NCI-H1436 treated with DMSO at 0.1 percent for 48 hours (cell line): ENCODE measurements at places on chromosomes 5 and 9.
A peak's percentile ranks its signal among the peaks of the same experiment; 100 is the strongest.

DNA sequence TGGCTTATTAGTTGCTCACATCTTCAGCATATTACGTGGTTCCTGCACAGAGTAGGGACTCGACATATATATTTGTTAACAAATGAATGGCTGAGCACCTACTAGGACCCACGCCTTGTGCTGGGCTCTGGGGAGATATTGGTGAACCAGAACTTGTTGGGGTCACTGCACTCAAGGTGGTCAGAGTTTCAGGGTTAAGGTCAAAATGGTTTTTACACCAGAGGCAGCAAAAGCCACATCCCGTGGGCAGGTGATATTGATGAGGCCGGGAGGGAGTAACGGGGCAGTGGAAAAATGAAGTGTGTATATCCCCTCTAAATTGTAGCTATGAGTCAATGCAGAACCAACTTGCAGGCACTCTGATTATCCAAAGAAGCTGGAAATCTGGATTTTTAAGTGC lies 136.5 kb upstream of the KLF4 start:
- DNase-seq: no peak

- no peak for DNase-seq
Observed at GRCh38 chr9:20714442-20715415, 30.7 kb downstream of the FOCAD start.

GRCh38 chr9:129145841-129146292 lies 32.2 kb downstream of the IER5L start:
- DNase-seq: no peak

DNA sequence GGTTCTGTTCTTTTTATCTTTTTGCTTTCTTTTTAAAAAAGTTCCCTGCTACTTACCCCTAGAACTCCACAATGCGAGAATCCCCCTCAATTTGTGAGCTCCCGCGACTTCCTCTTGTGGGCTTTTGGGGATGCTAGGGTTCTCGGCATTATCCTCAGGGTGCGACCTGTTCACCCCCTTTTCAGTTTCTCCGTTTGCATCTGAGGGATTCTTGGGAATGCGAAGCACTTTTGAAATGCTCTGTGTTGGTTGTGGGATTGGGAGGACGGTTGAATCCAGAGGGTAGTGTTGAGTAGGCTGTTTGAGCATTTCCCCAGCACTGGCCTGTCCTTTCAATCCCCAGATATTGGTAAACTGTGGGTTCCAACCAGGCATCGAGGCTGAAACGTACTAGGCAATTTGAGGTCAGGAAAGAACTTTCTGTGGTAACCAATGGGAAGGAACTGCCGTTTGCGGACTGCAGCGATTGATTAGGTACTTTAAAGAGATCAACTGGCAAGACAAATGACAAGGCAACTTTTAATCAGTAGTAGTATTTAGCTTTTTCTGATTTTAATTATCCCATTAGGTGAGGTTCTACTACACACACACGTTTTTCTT lies 415 bp downstream of the XRCC4 start:
- DNase-seq: no peak

- no peak for DNase-seq
Observed at GRCh38 chr5:110840347-110840960, 101.6 kb downstream of the SLC25A46 start.

DNA sequence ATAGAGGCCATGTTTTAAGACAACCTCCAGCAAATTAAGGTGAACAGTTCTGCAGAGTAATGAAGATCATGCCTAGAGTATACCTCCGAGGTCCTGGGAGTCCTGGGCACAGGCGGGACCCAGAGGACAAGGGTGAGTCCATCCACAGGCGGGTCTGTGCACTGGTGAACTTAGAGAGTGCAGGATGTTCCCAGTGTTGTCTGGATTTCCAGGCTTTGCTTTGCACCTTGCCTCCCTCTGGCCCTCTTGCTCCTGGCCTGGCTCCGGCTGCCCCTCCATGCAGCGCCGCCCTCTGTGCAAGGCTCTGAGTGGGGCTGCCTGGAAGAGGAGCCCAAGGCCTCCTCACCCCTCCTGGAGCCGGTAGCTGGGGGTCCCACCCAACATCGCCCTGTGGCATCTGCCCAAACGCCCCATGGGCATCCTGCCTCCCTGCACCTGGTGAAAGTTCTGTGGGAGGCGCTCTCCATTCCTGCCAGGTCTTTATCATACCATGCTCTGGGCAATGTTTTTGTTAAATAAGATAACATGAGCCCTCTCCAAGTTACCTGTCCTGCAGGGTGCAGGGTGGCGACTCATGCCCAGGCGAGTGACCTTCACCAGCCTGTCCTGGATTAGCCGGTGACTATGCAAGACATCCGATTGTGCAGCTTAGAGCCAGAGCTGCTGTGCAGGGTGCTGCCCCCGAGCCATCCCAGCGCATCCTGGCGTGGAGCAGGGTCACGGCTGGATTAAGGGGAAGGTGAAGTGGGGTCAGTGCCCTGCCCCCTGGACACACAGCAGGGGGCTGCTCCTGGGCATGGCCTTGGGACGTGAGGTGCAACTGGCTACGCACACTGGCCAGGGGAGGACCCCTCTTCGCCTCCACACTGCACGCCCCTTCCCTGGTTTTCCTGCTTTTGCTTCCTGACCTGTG lies 41.3 kb upstream of the LPCAT1 start:
- DNase-seq: no peak

GRCh38 chr9:1261879-1262766 lies 212.0 kb downstream of the DMRT2 start:
- DNase-seq: no peak

DNA sequence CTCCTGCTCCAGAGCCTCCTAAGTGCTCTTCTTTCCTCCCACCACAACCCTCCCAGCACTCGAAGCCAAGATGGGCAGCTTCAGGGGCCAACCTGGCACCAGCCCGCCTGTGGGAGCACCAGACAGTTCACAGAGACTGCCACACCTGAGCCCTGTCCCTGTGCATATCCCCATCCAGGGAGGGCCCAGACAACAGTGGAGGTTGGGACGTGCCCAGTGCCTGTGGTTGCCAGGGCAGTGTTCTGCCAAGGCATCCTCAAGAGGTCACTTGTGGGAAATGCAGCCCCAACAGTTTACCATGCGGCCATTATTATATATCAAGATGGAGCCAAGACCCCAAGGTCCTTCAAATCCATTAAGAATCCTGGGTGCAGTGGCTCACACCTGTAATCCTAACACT lies 23.0 kb upstream of the TRIO start:
- DNase-seq: no peak

DNA sequence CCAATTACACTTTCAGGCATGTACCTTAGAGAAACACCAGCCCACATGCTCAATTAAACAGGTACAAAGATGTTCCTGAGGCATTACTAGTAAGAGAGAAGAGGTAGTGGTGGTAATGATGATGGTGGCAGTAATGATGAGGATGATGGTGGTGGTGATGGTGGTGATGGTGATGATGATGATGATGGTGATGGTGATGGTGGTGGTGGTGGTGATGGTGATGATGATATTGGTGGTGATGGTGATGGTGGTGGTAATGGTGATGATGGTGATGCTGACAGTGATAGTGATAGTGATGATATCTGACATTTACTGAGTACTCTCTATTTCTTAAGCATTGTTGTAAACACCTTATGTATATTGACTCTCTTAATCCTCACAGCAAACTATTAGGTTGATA lies 318.4 kb downstream of the NSG2 start:
- no peak for DNase-seq

- DNase-seq: no peak
Observed at GRCh38 chr9:133566382-133566781, 31.9 kb downstream of the ADAMTSL2 start.

DNA sequence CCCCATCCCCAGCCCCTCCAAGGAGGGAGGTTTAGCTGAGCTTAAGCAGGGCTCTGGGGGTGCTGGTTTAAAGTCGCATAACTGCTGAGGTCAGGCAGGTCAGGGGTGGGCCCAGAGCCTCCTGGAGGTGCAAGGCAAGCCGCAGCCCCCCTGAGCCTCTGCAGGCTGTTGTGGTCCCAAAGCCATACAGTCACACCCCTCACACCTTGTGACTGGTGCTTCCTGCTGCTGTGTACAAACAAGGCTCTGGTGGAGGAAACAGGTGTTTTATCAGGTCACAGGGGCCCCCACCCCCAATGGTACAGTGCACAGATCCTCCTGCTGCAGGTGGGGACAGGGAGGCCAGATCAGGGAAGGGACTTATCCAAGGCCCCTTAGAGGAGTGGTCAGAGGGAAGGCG lies 8.0 kb downstream of the TCF7 start:
- DNase-seq: no peak

DNA sequence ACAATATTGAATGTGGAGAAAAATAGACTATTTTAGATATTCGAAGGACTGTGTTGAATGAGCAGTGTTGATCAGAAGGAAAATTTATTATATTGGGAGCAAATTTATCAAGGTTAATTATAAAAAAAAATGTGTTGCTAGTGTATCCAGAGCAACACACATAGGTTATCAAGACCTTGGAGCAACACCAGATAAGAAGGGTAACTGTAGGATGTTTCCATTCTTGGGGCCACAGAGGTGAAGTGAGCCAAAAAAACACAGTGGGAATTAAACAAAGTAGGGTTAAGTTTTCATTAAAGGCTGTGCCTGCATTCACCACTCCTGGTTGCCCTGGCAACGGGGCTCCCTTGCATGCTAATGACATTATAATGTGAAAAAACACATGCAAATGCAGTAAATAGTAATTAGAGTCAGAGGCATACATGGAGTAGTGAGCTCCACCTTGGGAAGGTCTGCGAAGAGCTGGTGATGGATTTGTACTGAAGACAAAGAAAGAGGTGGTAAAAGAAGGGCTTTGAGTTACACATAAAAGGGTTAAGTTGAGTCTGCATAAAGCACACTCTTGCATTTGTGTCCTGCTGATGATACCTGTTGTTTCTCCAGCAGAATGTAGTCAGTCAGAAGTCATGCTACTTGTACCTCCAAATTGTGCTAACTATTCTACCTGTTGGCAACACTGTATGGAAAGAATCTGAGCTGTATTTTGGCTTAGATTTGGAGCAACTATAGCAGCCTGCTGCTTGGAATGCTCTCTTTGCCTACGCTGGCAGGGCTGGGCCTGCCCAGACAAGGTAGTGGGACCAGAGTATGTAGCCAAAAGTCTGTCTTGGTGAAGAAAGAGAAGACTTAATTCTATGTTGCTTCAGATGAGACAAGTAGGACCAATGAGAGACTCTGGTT lies 59.6 kb downstream of the ATG10 start:
- DNase-seq: no peak

GRCh38 chr5:27938989-27939388 lies 900.6 kb upstream of the CDH9 start:
- no peak for DNase-seq

DNA sequence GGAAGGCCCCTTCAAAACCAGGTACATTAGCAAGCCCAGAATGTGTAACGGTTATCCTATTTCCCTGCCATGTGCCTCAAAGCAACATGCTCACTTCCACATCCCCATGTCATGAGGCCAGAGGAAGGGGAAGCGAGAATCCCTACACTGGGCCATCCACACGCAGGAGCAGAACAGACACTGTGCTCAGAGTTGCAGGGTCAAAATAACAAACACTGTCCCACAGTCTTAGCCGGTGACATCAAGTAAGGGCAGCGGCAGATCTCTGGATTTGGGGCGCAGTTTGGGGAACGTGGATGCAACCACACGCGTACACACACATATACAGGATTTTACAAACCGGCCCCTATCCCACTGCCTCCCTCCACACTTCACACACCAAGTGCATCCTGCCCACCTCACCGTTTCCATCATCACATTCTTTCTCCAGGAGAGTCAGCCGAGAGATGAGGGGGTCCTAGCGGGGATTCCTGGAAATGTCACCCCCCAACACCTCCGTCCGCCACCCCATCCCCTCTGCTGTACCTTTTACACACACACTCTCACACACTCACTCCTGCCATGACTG lies 776 bp downstream of the APBA1 start:
- DNase-seq: no peak

GRCh38 chr9:109765830-109766229 lies 14.2 kb upstream of the PALM2AKAP2 start:
- no peak for DNase-seq

DNA sequence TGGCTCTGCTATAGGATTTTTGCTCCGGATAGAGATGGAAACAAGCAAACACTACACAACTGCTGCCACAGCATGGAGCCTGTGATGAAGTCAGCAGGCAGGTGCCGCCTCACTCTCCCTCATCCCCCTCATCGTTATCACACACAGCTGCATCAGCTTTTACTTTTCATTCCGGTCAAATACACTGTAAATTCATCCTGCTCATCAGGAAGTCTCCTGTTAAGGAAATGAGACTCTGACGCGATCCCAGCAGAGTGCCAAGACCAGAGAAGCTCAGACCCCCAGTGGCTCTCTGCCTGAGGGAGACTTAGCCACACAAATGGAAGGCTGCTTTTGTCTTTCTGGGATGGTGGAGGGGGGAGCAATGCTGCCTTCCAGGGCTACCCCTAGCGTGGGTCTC lies 270.2 kb downstream of the ELAVL2 start:
- no peak for DNase-seq

GRCh38 chr5:92320446-92320845 lies 937.3 kb upstream of the ARRDC3 start:
- DNase-seq: no peak

- DNase-seq: no peak
Observed at GRCh38 chr5:44613936-44614335, 194.8 kb upstream of the MRPS30 start.

GRCh38 chr9:4986783-4987182 lies 1.7 kb downstream of the JAK2 start:
- no peak for DNase-seq

GRCh38 chr5:158769079-158769478 lies 330.6 kb downstream of the EBF1 start:
- no peak for DNase-seq

- DNase-seq: no peak
Observed at GRCh38 chr9:122107291-122107805, 14.2 kb upstream of the TTLL11 start.

- DNase-seq: no peak
Observed at GRCh38 chr5:177131352-177132135, 2.0 kb upstream of the NSD1 start.

- peak; percentile 33 for DNase-seq
Observed at GRCh38 chr5:17991775-17992174, 357.5 kb downstream of the TAF11L14 start.
